ENCODE measurements at places on chromosomes 12 and 14.
A peak's percentile ranks its signal among the peaks of the same experiment; 100 is the strongest.

DNA sequence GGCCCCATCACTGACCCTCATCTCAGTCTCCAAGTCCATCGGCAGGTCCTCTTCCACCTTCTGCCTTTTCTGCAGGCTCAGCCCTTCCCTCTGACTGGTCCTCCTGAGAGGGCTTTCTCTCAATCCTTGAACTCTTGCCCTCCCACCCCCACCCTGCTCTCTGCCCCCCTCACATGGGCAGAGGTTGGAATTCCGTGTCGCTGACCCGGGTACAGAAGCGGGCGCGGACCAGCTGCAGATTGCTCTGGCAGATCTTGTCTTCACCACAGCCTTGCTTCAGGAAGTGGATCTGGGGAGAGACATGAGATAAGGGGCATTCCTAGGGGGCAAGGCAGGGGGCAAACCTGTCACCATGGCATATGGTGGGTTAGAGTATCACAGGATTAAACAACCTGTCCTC lies 12.4 kb downstream of the ITGA7 start:
- no peak overlapping the region for H3K4me3 ChIP-seq
- H3K36me3 ChIP-seq, result no peaks in the 10 kb centered on the region
- no peaks in the 10 kb centered on the region for H3K27me3 ChIP-seq
- H3K27ac ChIP-seq, result no peak overlapping the region

GRCh38 chr12:72888693-72889092 lies 616.5 kb downstream of the TRHDE start:
- H3K27ac ChIP-seq, result no peak overlapping the region
- no peaks in the 10 kb centered on the region for H3K36me3 ChIP-seq
- no peak overlapping the region for H3K4me3 ChIP-seq
- no peaks in the 10 kb centered on the region for H3K4me1 ChIP-seq

DNA sequence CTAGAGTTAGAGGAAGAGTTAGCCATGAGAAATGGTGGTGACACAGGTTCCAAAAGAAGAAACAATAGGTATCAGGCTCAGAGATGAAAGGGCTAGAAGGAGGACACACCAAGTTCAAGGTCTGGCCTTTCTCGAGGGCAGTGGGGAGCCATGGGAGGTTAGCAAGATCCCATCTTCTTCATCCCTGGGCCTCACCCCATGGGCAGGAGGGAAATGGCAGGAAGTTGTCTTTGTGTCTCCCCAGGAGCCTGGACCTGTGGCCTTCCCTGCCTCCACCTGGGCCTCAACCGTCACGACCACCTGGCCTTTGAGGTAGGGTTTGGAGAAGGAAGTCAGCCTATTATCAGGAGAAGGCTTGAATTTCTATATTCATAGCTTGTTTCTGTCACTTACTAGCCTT lies 5.8 kb upstream of the AQP2 start:
- DNase-seq, result no peak
- H3K27me3 ChIP-seq, result no peaks in the 10 kb centered on the region
- no peaks in the 10 kb centered on the region for H3K36me3 ChIP-seq
- no peak overlapping the region for H3K4me3 ChIP-seq
- peaks cover 8% of the 10 kb centered on the region for H3K4me1 ChIP-seq

DNA sequence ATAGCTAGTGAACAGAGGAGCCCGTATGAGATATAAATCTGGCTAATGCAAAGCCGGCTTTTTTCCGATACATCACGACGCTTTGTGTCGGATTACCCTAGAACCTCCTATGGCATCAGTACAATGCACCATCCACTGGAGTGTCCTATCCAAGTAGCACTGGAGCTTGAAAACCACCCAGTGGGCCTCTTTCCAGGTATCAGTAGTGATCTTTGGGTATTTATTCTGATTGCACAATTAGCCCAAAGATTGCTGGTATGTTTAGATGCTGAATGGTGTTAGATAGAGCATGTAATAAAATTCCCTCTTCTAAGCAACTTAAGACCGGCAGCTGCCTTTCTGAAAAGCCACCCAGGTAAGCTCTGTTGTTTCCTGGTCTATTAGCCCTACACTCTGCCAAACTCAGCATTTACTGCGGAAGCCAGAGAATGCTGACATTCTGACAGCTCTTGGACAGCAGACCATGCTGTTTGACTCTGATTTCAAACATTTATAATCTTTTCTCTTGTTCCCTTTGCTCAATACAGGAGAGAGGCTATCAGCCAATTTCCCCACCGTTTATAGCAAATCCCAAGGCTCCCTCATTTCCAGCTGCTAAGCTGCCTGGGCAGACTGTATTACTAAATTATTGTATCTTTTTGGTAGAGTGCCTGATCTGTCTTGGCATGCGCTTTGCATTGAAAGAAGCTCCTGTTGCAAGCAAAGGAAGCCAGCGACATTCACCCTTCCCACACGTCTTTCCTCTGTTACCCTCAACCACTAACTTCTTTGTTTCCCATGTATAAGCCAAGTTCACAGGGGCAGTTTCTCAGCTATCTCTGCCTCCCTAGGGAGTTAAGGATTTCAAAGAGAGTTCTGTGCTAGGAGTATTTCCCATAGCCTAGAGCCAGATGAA lies 388.3 kb upstream of the GARIN6 start:
- no peak for DNase-seq
- H3K36me3 ChIP-seq, result no peaks in the 10 kb centered on the region
- H3K4me1 ChIP-seq, result peaks cover 14% of the 10 kb centered on the region
- no peak overlapping the region for H3K4me3 ChIP-seq
- no peak overlapping the region for H3K27ac ChIP-seq
- H3K27me3 ChIP-seq, result no peaks in the 10 kb centered on the region

DNA sequence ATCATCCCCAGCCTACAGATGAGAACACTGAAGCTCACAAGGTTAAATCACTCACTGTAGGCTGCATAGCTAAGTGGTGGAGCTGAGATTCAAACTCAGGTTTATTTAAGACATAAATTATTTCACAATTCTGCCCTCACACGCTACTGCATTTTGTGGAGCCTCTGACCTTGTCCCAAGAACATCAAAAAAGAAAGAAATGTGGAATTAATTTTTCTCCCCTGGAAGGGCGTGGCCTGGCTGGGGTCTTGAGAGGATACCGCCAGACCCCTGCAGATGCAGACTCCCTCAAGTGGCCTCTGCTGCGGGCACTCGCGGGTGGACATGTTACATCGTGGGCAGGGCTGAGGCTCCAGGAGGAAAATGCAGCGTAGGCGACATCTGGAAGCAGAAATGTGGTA lies 40.6 kb downstream of the LTBP2 start:
- peak overlapping the region; percentile 97 for H3K27ac ChIP-seq
- H3K4me1 ChIP-seq, result peaks cover 94% of the 10 kb centered on the region
- no peak for DNase-seq
- H3K27me3 ChIP-seq, result no peaks in the 10 kb centered on the region

GRCh38 chr14:54653712-54654469 lies 87.0 kb downstream of the SAMD4A start:
- H3K4me1 ChIP-seq, result peaks cover 7% of the 10 kb centered on the region
- peaks cover 6% of the 10 kb centered on the region for H3K36me3 ChIP-seq
- no peak overlapping the region for H3K27ac ChIP-seq
- no peaks in the 10 kb centered on the region for H3K27me3 ChIP-seq
- no peak overlapping the region for H3K4me3 ChIP-seq

DNA sequence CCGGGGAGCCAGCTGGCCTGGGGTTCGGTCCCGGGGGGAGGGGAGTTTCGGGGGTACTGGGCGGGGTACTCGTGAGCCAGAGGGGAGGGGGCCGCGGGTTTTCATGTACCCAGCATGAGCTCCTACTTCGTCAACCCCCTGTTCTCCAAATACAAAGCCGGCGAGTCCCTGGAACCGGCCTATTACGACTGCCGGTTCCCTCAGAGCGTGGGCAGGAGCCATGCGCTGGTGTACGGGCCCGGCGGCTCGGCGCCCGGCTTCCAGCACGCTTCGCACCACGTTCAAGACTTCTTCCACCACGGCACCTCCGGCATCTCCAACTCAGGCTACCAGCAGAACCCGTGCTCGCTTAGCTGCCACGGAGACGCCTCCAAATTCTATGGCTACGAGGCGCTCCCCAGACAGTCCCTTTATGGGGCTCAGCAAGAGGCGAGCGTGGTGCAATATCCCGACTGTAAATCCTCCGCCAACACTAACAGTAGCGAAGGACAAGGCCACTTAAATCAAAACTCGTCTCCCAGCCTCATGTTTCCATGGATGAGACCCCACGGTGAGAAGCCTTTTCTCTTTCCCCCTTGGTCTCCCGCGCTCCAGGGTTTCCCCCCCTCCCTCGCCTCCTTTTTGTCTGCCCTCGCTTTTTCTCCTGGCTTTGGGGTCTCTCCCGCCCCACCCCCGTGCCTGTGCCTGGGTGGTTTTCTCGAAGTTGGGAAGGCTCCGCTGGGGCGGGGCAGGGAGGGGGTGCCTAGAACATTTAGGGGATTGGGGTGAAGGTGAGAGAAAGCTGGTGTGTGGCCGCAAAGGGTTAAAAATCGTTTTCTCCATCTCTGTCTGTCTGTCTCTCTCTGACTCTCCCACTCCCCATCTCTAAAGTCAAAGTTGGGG lies 627 bp downstream of the HOXC8 start:
- peak; percentile 61 for DNase-seq
- H3K36me3 ChIP-seq, result no peaks in the 10 kb centered on the region
- no peak overlapping the region for H3K27ac ChIP-seq
- peaks cover 17% of the 10 kb centered on the region for H3K4me1 ChIP-seq

DNA sequence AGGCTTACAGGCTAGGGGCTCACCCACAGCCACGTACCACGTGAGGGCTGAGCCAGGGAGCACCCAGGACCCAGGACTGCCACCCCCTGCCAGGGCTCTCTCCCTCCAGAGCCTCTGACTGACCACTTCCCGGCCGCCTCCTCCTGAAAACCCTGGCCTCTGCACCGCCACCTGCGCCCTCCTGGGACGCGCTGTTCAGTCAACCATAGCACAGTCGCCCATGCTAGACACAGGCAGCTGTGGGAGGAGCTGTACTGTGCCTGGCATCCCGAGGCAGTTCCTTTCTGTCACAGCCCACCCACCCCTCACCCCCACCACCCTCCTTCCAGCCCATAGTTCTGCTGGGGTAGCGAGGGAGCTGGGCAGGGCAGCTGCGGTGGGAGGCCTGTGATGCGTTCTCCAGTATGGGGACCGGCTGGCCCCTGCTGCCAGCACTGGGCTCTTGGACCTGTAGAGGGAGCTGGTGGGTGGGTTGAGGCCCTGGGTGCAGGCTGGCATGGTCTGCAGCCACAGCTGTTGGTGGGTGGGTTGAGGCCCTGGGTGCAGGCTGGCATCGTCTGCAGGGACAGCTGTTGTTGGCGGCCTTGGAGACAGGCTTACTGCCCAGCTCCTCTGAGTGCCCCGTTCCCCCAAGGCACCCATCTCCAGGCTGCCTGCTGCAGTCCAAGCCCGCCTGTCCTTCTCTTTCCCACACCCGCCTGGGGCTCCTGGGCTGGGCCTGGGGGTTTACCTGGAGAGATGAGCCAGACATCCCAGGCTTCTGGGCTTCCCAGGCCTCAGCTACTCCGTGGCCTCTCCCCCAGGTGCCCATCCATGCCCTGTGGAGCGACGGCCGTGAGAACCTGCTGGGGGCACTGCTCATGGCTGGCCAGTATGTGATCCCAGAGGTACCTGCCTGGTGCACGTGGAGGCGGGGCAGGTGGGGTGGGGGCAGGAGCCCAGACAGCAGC lies 11.5 kb downstream of the ASPG start:
- H3K27ac ChIP-seq, result no peak overlapping the region
- H3K36me3 ChIP-seq, result no peaks in the 10 kb centered on the region
- no peak overlapping the region for H3K4me3 ChIP-seq
- no peaks in the 10 kb centered on the region for H3K27me3 ChIP-seq
- no peaks in the 10 kb centered on the region for H3K4me1 ChIP-seq

GRCh38 chr12:1350055-1350933 lies 244.1 kb downstream of the FBXL14 start:
- H3K27me3 ChIP-seq, result no peaks in the 10 kb centered on the region
- H3K36me3 ChIP-seq, result no peaks in the 10 kb centered on the region

- H3K27ac ChIP-seq, result no peak overlapping the region
- H3K4me3 ChIP-seq, result no peak overlapping the region
- no peaks in the 10 kb centered on the region for H3K4me1 ChIP-seq
- no peaks in the 10 kb centered on the region for H3K27me3 ChIP-seq
- DNase-seq, result no peak
Observed at GRCh38 chr14:88454886-88455285, 69.4 kb downstream of the SPATA7 start.

DNA sequence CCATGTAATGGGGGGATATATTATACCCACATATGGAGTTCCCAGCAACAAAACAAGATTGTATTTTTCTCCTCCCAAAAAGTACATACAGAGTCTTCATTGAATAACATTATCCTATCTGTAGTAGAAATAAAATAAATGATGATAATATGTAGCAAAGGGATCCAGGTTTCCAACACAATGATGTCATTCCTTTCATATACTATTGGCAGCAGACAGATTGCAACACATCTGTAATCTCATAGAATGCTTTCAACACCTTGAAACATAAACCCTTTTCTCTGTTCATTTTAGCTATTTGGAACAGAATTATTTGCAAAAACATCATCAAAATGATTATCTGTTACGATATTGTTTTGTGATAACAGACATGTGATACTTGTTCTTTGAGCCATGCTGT lies 317.6 kb downstream of the DPF3 start:
- H3K27me3 ChIP-seq, result peaks cover 2% of the 10 kb centered on the region
- H3K36me3 ChIP-seq, result no peaks in the 10 kb centered on the region
- peaks cover 17% of the 10 kb centered on the region for H3K4me1 ChIP-seq
- H3K4me3 ChIP-seq, result no peak overlapping the region

DNA sequence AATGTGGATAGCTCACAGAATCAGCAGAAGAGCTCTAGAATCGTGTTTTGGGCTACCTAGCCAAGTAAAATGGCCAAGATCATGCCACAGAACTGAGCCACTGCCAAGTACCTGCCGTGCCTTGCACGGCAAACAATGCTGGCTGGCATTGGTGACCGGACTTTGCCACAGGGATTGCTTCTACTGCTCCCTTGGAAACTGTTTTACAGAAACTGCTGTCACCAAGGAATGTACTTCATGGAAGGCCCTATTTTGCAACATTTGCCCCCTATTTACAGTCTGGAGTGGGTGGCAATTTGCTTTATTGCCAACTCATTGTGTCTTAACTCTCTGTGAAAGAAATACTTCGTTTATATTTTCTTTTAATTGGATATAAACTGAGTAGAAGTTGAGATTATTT lies 49.0 kb downstream of the BORCS5 start:
- no peaks in the 10 kb centered on the region for H3K27me3 ChIP-seq
- H3K4me1 ChIP-seq, result no peaks in the 10 kb centered on the region
- no peak for DNase-seq
- H3K36me3 ChIP-seq, result no peaks in the 10 kb centered on the region

DNA sequence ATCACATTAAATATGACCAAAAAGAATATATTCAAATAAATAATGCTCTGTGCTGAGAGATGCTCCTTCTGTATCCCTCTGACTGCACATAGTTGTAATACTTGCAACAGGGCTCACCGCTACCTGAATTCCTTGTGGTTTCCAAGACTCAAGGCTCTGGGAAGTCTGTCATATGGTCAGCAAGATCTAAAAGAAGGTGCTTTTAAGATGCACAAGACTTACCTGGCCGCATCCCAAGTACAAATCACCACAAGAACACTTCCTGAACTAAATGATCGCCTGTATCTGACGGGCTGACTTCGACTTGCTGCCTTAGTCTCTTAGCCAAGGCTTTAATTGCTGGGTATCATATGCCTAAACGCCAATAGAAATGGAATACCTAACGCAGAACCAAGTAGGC lies 67.2 kb downstream of the HECTD4 start:
- DNase-seq, result no peak
- no peak overlapping the region for H3K27ac ChIP-seq
- H3K27me3 ChIP-seq, result no peaks in the 10 kb centered on the region
- peaks cover 17% of the 10 kb centered on the region for H3K36me3 ChIP-seq
- H3K4me3 ChIP-seq, result no peak overlapping the region
- H3K4me1 ChIP-seq, result peaks cover 15% of the 10 kb centered on the region

All from SK-N-SH (cell line).